ENCODE measurements at places on chromosomes 13 and 19.

GRCh38 chr19:54255105-54255775 lies 1.8 kb downstream of the LILRB5 start:
- DNase-seq: no peak

DNA sequence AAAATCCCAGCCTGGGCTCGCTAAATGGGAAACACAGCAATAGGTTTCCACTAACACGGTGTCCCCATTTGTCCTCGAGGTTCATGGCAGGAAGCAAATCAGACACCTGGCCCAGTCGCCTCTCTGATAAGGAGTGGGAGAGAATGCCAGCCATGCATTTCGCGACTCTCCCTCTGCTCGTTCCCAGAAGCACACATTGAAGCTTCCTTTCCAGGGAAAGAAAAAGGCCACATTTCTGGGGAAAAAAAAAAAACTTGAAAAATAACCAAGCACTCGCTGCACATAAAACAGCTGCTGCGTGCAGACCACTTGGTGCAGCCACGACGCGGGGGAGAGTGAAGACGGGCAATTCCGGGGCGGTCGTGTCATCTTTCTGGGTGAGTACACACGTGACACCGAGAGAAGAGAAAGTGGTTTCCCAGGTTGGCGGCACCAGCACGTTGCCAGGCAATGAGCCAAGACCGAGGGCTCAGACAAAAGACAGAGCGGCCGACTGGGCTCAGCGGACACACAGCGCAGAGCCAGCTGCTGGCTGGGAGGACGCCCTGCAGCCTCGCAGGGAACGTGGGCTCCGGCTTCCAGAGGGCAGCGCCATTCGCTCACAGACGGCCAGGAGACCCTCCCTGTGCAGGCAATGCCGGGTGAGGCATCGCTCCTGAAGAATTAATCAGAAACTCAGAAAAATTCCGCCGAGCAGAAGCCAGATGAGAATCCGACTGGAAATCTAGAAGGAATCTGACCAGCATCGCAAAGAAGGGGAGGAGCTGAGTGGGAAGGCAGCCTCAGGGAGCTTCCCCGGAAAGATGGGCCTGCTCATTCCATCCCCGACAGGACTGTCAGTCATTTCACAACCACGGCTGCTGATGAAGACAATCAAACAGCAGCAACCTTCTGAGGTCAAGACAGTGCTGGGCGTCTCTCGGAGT lies 83.2 kb upstream of the IRS2 start:
- DNase-seq: no peak

GRCh38 chr13:90675129-90675528 lies 672.4 kb upstream of the MIR17HG start:
- DNase-seq: no peak

- DNase-seq: no peak
Observed at GRCh38 chr19:46241626-46242025, 12.1 kb downstream of the IGFL1 start.

DNA sequence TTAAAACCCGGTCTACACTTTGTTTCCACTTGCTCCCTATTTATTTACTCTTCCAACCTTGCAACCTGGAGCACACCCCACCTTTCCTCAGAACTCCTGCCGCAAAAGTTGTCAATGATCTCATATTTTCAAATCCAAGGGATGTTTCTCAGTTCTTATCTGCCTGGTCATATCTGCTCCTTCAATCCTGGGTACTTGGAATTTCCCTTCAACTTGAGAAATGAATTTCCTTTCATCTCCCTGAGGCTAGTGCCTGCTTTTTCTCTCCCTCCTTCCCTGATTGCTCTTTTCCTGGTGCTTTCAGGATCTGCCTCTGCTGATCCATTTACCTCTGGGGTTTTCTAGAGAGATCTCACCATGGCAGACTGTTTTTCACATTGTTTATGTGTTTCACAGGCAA lies 154.8 kb upstream of the IRS2 start:
- DNase-seq: no peak

DNA sequence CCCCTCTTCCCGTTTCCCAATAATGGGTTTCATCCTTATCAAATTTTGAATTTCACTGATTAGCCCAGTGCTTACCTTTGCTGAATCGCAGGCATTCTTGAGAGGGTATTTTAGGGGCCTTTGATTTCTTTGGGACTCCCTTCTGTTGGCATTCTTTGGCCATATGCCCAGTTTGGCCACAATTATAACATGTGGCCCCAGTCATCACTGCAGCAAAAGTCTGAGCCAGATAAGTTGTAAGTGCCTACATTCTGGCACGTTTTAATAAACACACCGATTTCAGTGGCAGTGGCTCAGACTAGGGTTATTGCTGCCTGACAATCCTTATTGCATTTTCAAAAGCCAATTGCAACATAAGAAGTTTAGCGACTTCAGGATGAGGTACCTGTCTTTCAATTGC lies 41.4 kb downstream of the ZNF726 start:
- DNase-seq: no peak

DNA sequence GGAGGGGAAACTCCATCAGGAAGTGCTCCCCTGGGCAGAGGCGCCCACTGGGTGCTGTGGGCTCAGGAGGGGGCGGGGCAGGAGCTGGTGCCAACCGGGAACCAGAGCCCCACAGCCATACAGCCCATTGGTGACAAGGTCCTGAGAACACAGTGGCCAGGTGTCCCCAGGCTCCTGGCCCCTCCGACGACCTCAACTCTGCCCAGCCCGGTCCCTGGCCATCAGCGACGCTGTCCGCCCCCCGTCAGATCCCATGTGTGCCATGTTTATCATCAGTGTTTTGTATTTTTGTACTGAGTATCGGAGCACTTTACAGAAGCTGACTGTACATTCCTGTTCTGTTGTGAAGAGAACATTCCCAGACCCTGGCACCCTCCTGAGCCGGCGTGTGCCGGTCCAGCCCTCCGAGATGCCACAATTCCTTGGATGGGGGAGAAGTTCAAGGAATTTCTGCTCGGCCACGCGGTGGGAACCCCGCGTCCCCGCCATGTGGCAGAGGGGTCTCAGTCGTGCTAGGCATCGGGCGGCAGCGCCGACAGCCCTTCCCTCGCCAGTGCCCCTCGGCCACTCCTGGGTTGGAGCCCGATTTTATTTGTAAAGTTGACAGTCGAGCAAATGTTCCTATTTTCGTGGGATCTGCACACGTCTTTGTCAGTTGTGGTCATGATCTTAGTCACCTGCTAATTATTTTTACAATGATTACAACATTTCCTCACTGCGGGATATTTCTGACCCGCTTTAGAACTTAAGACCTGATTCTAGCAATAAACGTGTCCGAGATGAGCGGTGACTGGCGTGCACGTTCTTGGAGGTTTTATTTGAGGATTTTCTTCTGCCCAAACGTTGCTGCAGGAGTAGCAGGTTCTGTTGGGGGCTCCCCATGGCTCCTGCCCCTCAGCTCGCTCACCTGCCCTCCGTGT lies 16.9 kb downstream of the PEX11G start:
- DNase-seq: no peak

GRCh38 chr19:46150606-46151005 lies 2.6 kb downstream of the IGFL2 start:
- DNase-seq: no peak

- no peak for DNase-seq
Observed at GRCh38 chr13:111212517-111212873, 97.4 kb downstream of the ARHGEF7 start.

DNA sequence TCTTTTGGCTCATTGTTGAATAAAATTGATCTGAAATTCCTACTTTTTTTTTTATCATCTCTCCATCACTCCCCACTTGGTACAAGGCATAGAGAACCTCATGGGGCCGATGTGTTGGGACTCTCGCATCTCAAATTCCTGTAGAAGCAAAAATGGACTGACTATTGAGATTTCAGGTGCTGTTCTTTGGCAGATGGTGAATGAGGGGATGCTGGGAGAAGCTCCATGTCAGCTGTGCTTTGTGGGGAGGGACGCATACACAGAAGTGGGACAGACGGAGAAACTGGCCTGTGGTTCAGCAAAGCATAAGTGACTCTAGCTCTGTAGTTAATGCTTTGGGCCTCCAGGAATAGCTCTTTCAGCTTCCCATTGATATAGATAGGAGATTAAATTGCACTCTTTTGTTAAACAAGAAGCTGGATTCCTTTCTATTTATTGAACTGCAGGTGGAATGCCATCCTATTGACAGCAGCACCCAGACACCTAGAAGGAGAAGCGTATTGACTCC lies 194.5 kb upstream of the RNF113B start:
- no peak for DNase-seq

DNA sequence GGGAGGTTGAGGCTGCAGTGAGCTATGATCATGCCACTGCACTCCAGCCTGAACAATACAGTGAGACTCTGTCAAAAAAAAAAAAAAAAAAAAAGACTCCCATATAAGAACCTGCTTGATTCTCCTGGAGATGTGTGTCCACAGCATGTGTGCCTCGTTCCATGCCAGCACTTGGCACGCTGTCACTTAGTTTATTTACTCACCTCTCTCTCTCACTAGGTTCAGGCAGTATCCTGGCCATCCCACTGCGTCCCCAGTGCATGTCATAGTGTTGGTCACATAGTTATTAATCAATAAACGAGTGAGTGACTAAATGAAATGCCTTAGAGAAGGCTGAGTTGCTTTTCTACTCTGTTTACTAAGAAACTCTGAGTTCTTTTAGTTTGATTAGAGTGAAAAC lies 79.1 kb upstream of the GPR12 start:
- DNase-seq: no peak

DNA sequence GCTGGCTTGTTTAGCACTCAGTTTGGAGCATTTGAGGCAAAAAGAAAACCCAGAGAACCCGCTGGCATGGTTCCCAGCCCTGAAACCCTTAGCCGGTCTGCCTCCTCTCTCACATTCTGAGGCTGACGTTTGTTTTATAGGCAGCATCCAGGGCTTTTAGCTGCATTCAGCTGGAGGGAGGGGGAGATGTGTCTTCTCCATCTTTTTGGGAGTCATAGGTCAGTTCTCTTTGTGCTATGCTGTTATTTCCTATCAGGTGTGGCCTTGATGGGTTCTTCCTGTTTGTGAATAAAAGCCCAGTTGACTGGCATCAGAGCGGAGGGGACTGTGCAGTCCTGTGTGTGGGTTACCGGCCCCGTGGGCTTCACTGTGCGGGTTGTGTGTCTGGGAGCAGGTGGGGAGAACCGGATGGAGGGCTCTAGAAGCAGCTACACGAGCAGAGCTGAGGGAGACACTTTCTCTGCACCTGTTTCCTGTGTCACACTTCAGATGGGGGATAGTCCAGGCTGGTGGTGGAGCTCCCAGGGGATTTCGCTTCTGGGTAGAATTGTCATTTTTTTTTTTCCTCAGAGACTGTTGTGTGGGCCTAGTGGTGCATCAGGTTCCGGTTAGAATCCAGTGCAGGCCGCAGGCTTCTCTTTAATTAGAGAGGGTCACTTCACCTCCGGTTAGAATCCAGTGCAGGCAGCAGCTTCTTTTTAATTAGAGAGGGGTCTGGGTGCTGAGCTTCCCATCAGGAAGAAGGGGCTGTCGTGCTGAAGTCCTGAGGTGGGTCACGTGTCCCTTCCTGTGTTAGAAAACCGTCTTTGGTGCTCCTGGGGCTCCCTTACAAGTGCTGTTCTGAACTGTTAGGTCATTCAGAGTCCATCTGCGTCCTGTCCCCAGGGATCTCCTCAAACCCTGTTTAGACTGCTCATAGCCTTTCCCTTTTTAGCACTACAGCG lies 69.6 kb downstream of the ARHGEF7 start:
- peak; percentile 43 for DNase-seq

GRCh38 chr13:93254775-93255174 lies 28.2 kb downstream of the GPC6 start:
- DNase-seq: no peak

DNA sequence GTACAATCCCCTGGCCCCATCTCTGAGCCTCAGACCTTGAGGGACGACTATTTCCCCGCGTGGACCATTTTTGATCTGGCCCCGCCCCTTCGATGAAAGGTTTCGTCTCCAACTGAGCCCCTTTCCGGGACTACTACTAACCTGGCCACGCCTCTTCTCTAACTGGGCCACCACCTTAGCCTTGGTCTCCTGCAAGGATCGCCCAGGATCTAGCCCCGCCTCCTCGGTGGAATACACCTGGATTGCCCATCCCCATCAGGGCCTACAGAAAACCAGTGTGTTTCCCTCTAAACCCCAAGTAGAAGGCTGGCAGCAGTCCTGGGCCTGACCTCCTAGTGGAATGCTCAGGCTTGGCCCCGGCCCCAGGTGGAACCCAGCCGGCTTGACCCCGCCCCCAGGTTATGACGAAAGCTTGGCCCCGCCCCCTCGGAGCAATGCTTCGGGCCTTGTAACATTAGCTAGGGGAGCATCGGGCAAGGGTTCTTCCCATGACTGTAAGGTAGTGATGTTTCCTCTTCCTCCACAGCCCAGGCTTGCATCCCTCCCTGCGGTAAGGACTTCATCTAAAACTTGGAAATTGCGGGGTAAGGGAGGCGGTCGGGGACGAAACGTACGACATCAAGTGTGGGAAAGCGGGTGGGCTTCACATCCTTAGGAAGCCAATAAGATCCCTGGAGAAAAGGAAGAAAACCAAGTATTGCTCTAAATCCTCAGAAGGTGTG lies 9.1 kb downstream of the SPACA6 start:
- peak; percentile 59 for DNase-seq

DNA sequence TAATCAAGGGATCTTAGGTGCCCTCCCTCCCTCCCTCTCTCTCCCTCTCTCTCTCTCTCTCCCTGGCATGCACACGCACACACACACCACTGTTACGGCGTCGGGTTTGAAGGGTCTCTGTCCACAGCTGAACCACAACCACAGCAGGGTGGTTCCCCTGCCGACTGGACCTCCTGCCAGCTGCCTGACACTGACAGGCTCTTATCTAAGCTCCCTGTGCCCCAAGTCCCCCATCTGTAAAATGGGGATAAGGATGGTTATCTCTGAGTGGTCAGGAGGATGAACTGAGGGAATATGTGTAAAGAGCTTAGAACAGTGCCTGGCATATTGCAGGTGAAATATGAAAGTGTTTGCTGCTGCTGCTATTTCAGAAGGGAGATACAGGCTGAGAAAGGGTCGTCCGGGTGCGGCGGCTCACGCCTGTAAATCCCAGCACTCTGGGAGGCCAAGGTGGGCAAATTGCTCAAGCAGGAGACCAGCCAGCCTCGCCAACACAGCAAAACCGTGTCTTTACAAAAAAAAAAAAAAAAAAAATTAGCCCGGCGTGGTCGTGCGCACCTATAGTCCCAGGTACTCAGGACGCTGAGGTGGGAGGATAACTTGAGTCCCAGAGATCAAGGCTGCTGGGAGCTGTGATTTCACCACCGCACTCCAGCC lies 852 bp upstream of the SHISA7 start:
- no peak for DNase-seq

- DNase-seq: no peak
Observed at GRCh38 chr13:48038761-48039160, 1.2 kb downstream of the NUDT15 start.

DNA sequence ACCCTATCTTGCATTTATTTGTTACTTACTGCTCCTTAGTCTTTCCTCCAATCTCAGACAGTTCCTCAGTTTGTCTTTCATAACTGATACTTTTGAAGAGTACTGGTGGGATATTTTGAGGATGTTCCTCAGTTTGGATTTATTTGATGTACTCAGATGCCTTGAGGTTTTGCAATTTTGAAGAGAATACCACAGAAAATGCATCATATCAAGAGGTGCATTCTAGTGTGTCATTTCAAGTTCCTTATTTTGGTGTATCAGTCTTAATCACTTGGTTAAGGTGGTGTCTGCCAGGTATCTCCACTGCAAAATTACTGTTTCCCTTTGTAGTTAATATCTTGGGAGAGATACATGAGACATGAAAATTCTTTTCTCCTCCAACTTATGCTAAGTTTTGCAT lies 75.1 kb downstream of the URI1 start:
- no peak for DNase-seq

GRCh38 chr13:91295712-91296410 lies 51.6 kb upstream of the MIR17HG start:
- DNase-seq: no peak

GRCh38 chr13:61294467-61295191 lies 121.0 kb downstream of the PCDH20 start:
- no peak for DNase-seq

GRCh38 chr19:1283207-1283916 lies 2.3 kb upstream of the EFNA2 start:
- no peak for DNase-seq

Data from CD4-positive, alpha-beta T cell treated with Interleukin-1 beta for 1 hour (primary cell).